ENCODE measurements at places on chromosomes 6 and 20. TPM values are rescaled to one million over a fixed set of nuclear protein-coding genes. Genes with fewer than 3 reads are reported as not detected.

GRCh38 chr6:20699402-20699801 is 165.1 kb downstream of the CDKAL1 start:
- H3K4me1 ChIP-seq, result no peaks in the 10 kb centered on the region
- H3K36me3 ChIP-seq, result no peaks in the 10 kb centered on the region
- DNase-seq, result no peak
- no peaks in the 10 kb centered on the region for H3K27me3 ChIP-seq
- no peak overlapping the region for H3K27ac ChIP-seq

- no peaks in the 10 kb centered on the region for H3K27me3 ChIP-seq
- H3K27ac ChIP-seq, result no peak overlapping the region
- no peak for DNase-seq
- H3K4me1 ChIP-seq, result no peaks in the 10 kb centered on the region
- no peak overlapping the region for H3K4me3 ChIP-seq
- no peaks in the 10 kb centered on the region for H3K36me3 ChIP-seq
Measured at GRCh38 chr6:53930330-53930729, 135.5 kb downstream of the LRRC1 start.

DNA sequence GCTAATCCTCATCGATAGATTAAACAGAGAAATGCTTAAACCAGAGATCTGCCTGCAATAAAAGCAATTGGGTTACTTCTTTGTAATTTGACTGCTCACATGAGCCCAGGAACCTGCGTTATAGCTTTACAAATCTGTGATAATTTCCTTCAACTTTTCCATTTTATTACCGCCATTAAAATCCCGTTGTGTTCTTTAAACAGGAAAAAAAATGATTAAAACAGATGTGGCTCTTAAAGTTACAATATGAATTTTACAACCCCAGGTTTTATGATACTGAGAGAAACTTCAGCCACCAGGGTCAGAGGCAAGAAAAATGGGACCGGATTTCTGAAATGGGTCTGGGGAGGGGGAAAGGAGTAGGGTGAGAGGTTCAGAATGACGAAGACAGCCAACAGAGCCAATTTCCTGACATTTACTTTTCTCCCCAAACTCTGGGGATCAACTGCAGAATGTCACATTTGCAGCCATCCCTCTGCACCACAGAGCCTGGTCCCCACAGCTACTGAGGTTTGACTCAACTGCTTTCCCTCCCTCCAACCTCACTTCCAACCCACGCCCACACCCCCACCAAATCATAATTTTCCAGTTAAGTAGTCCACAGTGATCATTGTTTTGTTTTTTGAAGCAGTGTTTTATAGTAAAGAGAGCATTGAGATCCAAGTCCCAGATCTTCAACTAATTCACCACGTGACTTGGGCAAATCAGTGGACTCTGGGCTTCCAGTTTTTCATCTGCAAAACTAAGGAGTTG is 77.6 kb upstream of the EYA2 start:
- DNase-seq, result no peak
- no peaks in the 10 kb centered on the region for H3K36me3 ChIP-seq
- H3K27me3 ChIP-seq, result no peaks in the 10 kb centered on the region
- no peak overlapping the region for H3K4me3 ChIP-seq
- H3K27ac ChIP-seq, result no peak overlapping the region

DNA sequence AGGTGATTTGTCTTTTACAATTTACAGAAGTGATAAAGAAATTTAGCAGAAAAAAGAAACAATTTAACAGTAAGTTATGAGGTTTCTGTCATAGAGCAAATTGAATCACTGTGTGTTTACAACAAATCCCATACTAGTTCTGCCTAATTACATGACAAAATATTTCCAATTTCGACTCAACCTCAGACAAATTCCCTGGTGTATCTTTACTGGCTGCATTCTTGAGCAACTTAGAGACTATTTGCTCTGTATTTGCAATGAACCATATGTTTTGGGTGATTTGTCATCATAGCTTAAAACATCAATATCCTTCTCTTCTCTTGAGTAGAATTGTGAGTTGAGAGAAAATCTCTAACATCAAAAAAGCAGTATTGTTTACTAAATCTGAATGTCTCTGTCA is 128.7 kb downstream of the SIM1 start:
- H3K27me3 ChIP-seq, result no peaks in the 10 kb centered on the region
- H3K27ac ChIP-seq, result no peak overlapping the region
- H3K36me3 ChIP-seq, result no peaks in the 10 kb centered on the region
- H3K4me1 ChIP-seq, result no peaks in the 10 kb centered on the region
- DNase-seq, result no peak

GRCh38 chr6:84361372-84362192 is 134.1 kb upstream of the CEP162 start:
- H3K4me3 ChIP-seq, result no peak overlapping the region
- no peaks in the 10 kb centered on the region for H3K27me3 ChIP-seq
- H3K36me3 ChIP-seq, result no peaks in the 10 kb centered on the region
- no peak overlapping the region for H3K27ac ChIP-seq

GRCh38 chr6:137767911-137768690 is 99.0 kb upstream of the TNFAIP3 start:
- H3K4me1 ChIP-seq, result no peaks in the 10 kb centered on the region
- no peak for DNase-seq
- H3K36me3 ChIP-seq, result no peaks in the 10 kb centered on the region
- H3K4me3 ChIP-seq, result no peak overlapping the region
- no peaks in the 10 kb centered on the region for H3K27me3 ChIP-seq
- H3K27ac ChIP-seq, result no peak overlapping the region

FLRT3 gene
- 30.8 TPM for total RNA-seq

DZANK1 gene
- 3.9 TPM for total RNA-seq

GJA10 gene
- total RNA-seq, result not detected

NMBR gene
- not detected for total RNA-seq
